ENCODE measurements at places on chromosomes 12 and 14. TPM values are rescaled to one million over a fixed set of nuclear protein-coding genes. Genes with fewer than 3 reads are reported as not detected.

Gene CYP27B1
- total RNA-seq, result not detected

Gene TAS2R31
- 13.6 TPM for total RNA-seq

Gene CLEC1B
- total RNA-seq, result not detected

Gene PAH
- total RNA-seq, result not detected

Gene FBRSL1
- total RNA-seq, result 5.2 TPM

Gene AMHR2
- total RNA-seq, result not detected

Gene TAS2R19
- 6.3 TPM for total RNA-seq

Gene TBPL2
- not detected for total RNA-seq

Gene CLEC2A
- not detected for total RNA-seq

Gene HEATR5A
- 52.4 TPM for total RNA-seq

Gene SPIC
- not detected for total RNA-seq

Gene ACSS3
- 24.5 TPM for total RNA-seq

Gene TMEM260
- total RNA-seq, result 6.4 TPM

Gene ANKRD52
- 8.7 TPM for total RNA-seq

Gene DNAH10
- total RNA-seq, result 0.82 TPM

Gene PLEKHD1
- total RNA-seq, result not detected

- no peak for DNase-seq
These were observed 4.6 kb upstream of the SMUG1 start for GRCh38 chr12:54193434-54193833.

DNA sequence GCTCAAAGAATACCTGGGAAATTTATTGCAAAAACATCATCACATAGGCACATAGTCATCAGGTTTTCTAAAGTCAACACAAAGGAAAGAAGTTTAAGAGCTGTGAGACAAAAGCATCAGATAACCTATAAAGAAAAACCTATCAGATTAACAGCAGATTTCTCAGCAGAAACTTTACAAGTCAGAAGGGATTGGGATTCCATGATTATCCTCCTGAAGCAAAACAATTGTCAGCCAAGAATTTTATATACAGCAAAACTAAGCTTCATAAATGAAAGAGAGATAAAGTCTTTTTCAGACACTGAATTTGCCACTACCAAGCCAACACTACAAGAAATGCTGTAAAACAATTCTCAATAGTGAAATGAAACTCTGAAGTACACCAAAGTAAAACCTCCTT is 28.8 kb upstream of the LGR5 start:
- no peak for DNase-seq

DNA sequence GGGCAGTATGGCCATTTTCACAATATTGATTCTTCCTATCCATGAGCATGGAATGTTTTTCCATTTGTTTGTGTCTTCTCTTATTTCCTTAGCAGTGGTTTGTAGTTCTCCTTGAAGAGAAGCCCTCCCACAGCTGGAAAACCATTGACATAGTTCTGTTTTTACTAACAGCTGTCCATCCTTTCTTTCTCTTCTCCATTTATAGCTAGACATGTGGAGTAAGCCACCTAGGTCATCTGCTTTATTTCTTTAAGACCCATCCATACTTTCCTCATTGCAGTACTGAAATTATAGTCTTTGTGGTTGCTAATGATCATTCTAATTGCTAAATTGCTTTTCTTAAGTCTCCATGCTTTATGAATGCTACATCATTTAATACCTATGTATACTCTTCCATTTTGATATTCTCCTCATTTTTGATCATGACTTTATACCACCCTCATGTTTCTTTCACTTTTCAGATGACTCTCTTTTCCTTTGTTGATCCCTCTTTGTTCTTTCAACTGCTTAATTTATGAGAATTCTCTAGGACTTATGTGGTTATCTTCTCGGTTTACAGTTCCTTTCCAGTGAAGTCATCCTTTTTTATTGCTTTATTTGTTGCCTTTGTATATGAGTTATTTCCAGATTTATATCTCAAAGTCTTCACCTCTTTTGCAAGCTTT is 114.2 kb downstream of the PCNX1 start:
- peak; percentile 57 for DNase-seq

GRCh38 chr14:24403294-24403998 is 4.6 kb downstream of the NYNRIN start:
- DNase-seq, result peak; percentile 54

DNA sequence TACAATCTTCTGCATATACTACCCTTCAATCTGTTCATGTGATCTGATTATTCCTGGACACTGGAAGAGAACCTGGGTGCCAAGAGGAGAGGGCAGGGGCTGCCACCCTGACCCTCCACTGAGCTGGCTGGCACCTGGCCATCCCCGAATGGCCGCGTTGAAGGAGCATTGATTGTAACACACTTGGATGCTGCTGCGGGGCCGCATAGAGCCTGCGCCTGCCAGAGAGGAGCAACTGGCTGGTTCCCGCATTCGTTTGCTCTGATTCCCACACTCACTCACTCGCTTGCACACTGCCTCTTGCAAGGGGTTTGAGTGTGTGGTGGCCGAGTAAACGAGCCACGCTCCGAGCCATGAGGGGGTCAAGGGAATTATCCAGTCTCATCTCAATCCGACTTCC is 32.4 kb downstream of the PSEN1 start:
- no peak for DNase-seq

GRCh38 chr14:47821135-47821534 is 145.7 kb upstream of the MDGA2 start:
- DNase-seq, result no peak

- DNase-seq, result peak; percentile 67
These were observed 48.4 kb upstream of the FOS start for GRCh38 chr14:75230140-75230792.

GRCh38 chr14:55752580-55753390 is 172.8 kb downstream of the KTN1 start:
- DNase-seq, result peak; percentile 70

GRCh38 chr14:61520576-61520975 is 174.7 kb upstream of the HIF1A start:
- no peak for DNase-seq

GRCh38 chr12:111409780-111410430 is 4.2 kb downstream of the SH2B3 start:
- peak; percentile 61 for DNase-seq

- DNase-seq, result no peak
These were observed 362.6 kb upstream of the CLEC14A start for GRCh38 chr14:38618514-38618913.

DNA sequence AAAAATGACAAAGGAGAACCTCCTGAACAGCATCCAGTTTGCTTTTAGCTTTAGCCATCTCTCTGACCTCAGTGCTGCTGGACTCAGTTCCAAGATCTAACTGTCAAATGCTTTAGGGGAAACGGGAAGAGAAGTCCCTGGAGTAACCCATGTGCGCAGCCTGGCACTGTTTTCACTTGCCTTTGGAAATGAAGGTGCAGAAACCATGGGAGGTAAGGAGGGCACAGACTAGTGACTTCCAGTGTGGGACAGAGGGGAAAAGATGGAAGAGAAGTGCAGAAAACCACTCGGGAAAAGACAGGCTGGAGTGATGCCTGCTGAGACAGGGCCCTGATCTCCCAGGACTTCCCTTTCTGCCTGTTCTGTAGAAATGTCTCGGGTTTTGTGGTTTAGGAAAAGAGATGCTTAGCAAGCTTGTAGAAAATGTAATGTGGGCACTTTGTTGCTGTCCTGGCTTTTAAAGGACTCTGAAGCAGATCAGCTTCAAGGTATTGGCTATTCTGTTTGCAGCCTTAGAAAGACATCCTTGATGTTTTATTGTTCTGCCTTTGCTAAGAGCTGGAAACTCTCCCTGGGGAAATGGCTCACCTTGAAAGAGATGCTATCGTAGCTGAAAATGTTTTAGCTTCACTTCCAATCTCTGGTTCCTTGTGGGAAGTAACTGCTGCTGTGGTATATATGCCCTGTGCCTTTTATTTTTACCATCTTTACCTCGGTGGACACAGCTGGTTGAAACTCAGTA is 124.6 kb upstream of the HIF1A start:
- peak; percentile 75 for DNase-seq

DNA sequence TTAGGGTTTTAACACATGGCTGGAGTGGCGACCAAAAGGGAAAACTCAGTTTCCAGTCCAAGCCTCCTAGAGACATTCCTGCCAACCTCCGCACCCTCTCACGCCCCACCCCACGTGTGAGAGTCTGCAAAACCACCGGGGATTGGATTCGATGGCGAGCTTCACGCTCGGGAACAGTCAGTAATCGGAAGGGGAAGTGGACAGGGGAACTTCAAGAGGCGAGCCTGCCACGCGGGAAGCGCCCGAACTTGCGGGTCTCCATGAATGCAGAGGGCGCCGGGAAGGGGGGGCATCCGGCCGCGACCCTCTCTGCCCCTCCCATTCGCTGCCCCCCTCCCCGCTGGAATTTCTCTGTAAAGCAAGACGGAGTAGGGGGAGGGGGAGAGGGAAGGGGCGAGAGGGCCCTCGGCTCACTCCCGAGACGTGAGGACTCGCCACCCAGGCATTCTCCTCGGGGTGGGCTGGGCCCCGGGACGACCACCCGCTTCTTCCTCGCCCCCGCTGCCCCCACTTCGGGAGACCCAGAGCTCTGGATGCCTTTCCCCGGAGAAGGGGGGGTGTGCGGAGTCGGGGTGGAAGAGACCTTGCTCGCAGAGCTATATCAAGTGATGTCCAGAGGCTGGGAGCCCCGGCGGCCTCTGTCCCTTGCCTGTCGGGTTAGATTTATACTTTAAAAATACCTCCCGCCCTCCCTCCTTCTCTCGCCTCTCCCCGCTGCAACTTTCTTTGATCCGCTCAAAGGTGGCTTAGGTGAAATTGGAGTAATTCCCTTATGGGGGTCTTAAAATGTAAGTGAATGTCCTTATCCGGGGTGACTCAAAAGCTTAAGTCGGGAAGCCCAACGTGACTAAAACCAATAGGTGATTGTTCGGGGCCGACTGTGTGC is 2.5 kb upstream of the CCND2 start:
- no peak for DNase-seq

DNA sequence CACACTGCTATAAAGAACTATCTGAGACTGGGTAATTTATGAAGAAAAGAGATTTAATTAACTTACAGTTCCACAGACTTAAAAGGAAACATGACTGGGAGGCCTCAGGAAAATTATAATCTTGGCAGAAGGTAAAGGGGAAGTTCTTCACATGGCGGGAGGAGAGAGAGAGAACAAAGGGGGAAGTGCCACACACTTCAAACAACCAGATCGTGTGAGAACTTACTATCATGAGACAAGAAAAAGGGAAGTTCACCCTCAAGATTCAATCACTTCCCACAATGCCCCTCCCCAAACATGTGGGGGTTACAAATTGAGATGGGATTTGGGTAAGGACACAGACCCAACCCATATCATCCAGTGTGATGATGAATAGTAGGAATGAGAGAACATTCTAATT is 366.5 kb downstream of the LRFN5 start:
- no peak for DNase-seq

GRCh38 chr12:20486233-20486632 is 117.9 kb downstream of the PDE3A start:
- DNase-seq, result no peak

GRCh38 chr12:33672836-33673577 is 233.4 kb upstream of the SYT10 start:
- DNase-seq, result no peak

GRCh38 chr14:33782923-33783322 is 168.0 kb downstream of the EGLN3 start:
- no peak for DNase-seq

- DNase-seq, result peak; percentile 29
These were observed 149.3 kb downstream of the CALM1 start for GRCh38 chr14:90545966-90546751.

- DNase-seq, result no peak
These were observed 14.4 kb downstream of the KERA start for GRCh38 chr12:91043408-91043807.

- no peak for DNase-seq
These were observed 1.1 kb downstream of the IGF1 start for GRCh38 chr12:102479099-102479885.

DNA sequence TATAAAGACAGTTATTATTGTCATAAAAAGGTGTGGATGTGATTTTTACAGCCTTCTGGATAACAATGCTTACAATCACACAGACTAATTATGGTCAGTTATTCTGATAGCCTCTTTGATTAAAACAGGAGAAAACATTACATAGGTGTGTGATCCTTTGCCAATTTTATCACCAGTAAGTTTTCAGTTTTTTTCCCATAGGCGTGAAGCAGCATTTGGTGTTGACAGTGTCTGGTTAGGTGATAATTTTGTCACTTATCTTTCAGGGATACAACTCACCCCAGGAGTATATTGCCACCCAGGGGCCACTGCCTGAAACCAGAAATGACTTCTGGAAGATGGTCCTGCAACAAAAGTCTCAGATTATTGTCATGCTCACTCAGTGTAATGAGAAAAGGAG is 208.8 kb downstream of the EPS8 start:
- no peak for DNase-seq

GRCh38 chr14:102949062-102949800 is 26.8 kb downstream of the AMN start:
- no peak for DNase-seq

GRCh38 chr12:3604748-3605586 is 114.0 kb downstream of the PRMT8 start:
- DNase-seq, result peak; percentile 6

- no peak for DNase-seq
These were observed 6.0 kb downstream of the KIF26A start for GRCh38 chr14:104144453-104144790.

DNA sequence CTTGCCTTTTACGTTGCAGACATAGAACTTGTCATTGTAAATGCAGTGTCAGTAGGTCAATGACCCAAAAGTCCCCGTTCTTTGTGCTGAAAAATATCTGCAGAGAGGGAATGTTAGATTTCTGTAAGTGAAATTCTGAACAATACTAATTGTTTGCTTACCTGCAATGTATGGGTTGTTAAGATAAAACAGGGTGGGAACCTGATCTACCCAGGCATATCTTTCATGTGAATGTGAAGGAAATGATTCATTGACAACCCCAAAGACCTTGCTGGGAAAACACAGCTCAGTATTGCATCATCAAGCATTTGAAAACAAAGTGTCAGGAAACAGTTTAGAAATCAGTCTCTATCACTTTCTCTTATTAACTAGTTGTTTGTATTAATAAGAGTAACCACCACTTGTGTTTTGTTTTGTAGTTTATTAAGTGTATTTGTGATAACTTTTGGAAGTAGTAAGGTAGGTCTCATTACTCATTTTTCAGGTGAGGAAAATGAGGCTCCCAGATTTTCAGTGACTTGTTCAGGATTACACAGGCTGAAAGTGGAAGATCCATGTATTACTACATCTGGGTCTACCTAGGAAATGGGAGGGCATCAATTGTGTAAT is 57.9 kb upstream of the SLC38A2 start:
- peak; percentile 91 for DNase-seq

Data from fibroblast of the aortic adventitia (primary cell).